ENCODE measurements at places on chromosomes 7 and 10.

DNA sequence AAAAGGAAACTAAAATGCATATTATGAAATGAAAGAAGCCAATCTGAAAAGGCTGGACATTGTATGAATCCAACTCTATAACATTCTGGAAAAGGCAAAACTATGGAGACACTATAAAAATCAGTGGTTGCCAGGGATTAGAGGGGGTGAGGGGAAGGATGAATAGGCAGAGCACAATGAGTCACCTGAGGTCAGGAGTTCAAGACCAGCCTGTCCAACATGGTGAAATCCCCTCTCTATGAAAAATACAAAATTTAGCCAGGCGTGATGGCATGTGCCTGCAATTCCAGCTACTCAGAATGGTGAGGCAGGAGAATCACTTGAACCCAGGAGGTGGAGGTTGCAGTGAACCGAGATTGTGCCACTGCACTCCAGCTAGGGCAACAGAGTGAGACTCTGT is 324.8 kb upstream of the PHYHIPL start:
- DNase-seq = no peak

DNA sequence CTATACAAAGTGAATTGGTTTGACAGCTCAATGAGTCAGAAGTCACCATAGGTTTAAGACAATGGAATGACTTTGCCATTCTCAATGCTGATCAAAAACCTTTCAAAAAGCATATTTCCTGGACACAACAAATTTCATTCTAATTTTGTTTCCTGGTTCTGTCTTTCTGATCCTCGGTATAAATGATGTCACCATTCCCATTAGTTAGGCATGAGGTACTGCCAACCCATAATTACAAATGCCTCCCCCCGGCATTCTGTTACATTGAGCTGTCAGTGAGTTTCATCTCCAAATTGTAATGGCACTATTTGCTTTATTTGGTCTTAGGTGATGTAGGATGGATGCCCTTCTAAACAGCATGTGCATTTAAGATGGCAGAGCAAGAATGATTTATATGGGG is 81.7 kb upstream of the NFE2L3 start:
- DNase-seq = no peak

GRCh38 chr10:80492848-80493521 is 38.9 kb downstream of the TSPAN14 start:
- no peak for DNase-seq

- DNase-seq = no peak
Measured at GRCh38 chr7:112896026-112896601, 105.9 kb upstream of the TMEM168 start.

DNA sequence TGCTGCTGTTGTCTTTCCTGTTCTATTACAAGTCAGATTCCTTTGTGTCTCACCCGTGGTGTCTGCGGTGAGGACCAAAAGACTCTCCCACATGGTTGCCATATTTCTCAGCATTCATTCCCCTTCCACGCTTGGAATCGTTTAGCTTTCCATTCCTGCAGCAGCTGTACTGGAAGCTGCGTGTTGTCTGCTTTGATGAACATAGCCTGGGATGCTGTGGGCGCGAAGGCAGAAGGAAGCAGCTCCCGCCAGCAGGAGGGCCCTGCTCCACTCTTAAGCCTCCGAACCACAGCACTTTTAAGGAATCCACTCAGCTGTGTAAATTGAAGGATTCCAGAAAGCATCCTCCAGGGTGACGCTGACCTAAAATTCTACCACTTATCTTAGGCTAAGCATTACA is 303.6 kb upstream of the PITRM1 start:
- no peak for DNase-seq

GRCh38 chr10:100186253-100187212 is 704 bp upstream of the ERLIN1 start:
- DNase-seq = peak; percentile 39

- peak; percentile 26 for DNase-seq
Measured at GRCh38 chr10:5666008-5666840, at the start of gene ASB13. Gene ASB13, minus strand, starts transcription at chr10:5666595. Its CDS starts 44 bp downstream, at chr10:5666551.

DNA sequence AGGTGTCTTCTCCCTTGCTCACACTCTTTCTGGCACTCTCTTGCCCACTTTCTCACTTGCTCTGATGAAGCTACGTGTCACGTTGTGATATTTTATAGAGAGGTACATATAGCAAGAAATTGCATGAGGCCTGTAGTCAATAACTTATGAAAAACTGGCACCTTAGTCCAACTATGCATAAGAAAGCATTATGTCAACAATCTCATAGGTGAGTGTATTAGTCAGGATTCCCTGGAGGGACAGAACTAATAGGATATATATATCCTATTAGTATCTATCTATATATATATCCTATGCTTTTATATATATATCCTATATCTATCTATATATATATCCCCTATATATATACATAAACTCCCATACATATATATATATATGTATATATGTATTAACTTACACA is 18.8 kb upstream of the MDFIC start:
- DNase-seq = no peak

DNA sequence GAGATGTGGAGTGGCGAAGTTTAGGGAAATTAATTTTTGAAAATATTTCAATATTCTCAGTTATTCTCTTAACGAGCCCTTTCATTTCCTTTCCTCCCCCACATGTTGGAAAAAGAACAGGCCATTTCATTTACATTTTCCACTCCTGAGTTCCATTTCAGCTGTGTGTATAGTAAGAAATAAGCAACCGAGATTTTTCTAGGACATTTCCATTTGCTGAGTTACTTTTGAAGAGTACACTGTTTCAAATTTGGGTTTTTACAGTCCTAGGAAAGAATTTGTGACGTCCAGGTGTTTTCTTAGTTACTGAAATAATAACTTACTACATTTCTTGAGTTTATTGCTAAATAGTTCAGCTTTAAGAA is 1.2 kb downstream of the SEPTIN7 start:
- DNase-seq = no peak

GRCh38 chr7:34385384-34385783 is 272.6 kb upstream of the NPSR1 start:
- DNase-seq = no peak

GRCh38 chr10:96188916-96189315 is 58.8 kb downstream of the ZNF518A start:
- DNase-seq = no peak

DNA sequence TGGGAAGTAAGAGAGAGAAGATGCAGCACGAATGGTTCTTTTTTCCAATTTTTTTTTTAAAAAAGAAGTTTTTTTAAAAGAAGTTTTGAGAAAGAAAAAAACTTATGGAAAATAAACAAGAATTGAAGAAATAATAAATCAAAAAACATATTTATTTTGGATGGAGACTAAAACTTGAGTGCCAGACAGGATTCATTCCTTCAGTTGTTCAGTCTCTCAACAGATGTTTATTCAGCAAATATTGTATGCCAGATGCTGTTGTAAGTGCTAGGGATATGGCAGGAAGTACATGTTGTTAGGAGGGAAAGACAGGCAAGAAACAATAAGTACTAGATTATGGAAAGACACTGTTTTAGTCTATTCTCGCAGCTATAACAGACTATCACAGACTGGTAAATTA is 750.7 kb upstream of the PHF14 start:
- DNase-seq = no peak

DNA sequence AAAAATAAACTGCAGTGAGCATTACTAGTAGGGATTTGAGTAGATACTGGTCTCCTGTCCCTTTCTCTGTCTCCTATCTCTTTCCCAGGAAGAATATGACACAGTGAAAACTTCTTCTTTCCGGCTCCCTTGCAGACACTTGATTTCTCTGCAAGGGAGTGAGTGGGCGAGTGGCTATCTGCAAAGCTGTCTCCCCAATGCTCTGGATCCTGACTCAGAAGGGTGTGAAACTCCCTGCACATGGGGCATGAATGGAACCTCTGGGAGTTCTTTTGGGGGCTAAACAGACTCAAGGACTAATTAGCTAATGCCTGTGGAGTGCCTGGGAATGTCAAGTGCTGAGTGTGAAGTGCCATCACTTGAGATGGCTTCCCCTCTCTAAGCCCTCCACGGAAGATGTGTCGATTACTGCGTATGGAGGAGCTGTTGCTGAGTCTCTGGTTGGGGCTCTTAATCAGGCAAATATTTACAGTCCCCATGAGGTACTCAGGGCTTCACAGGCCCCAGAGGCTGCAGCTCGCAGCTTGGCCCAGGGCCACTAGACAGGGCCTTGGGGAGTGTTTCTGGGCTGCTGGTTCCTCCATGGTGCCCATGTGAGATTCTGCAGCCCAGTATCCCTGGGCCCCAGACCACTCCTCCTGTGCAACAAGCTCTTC is 139.8 kb downstream of the RPS24 start:
- DNase-seq = no peak

DNA sequence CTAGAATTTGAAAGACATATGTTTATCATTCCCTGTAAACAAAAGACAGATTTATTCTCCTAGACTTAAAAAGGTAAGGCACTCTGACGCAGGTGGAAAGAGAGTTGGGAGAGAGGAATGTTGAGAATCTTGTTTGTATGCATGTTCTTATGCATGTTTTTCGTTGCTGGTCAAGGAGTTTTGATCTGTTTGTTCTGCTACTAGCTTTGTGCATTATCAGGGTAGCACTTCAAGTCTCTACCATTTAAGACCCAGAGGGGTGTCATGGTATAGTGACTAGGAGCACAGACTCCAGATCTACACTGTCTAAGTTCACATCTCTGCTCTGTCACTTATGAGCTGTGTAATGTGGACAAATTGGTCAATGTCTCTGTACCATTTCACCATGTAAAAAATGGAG is 200.2 kb upstream of the FZD1 start:
- DNase-seq = no peak

DNA sequence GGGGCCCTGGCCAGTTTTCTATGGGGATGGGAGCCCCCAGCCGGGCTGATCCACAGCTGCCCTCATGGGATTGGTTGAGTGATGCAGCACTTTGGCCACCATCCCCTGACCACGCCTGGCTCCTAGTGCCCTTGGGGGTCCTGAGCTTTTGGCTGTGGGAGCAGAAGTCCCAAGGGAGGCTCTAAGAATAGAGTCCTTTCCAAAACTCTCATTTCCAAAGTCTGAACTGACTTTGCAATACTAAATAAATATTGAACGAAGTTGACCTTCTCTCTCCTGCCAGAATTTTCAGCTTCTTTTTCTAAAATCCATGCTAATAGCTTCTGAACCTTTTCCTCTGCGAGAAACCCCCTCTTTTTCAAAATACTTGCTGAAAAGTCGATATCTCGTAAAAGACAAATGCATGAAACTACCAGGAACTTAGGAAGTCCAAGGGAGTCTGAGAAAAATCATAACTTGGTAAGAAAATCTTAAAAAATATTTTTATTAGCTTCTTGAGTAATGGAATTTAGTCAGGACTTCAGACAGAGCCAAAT is 62.7 kb upstream of the IGFBP3 start:
- DNase-seq = no peak

- no peak for DNase-seq
Measured at GRCh38 chr10:89924261-89924660, 222.9 kb downstream of the KIF20B start.

GRCh38 chr7:92740134-92740533 is 96.2 kb downstream of the CDK6 start:
- no peak for DNase-seq

- DNase-seq = peak; percentile 20
Measured at GRCh38 chr10:7756360-7756992, 31.3 kb downstream of the KIN start.

DNA sequence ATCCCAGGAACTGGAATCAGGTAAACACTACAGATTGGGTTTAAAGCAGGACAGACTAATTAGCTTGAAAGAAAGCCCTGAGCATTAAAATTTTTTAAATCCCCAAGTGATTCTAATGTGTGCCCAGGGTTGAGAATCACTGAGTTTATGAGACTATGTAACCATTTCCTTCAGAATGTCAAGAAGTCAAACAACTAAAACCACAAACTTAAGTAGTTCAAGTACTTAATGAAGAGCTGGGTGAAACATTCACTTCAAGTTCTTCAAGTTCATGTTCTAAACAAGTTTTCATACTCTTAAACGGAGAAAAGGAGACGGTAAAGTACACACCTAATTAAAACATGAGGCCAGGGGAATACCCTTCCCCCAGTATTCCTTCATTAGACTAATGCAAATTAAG is 28.2 kb upstream of the TLL2 start:
- DNase-seq = no peak

DNA sequence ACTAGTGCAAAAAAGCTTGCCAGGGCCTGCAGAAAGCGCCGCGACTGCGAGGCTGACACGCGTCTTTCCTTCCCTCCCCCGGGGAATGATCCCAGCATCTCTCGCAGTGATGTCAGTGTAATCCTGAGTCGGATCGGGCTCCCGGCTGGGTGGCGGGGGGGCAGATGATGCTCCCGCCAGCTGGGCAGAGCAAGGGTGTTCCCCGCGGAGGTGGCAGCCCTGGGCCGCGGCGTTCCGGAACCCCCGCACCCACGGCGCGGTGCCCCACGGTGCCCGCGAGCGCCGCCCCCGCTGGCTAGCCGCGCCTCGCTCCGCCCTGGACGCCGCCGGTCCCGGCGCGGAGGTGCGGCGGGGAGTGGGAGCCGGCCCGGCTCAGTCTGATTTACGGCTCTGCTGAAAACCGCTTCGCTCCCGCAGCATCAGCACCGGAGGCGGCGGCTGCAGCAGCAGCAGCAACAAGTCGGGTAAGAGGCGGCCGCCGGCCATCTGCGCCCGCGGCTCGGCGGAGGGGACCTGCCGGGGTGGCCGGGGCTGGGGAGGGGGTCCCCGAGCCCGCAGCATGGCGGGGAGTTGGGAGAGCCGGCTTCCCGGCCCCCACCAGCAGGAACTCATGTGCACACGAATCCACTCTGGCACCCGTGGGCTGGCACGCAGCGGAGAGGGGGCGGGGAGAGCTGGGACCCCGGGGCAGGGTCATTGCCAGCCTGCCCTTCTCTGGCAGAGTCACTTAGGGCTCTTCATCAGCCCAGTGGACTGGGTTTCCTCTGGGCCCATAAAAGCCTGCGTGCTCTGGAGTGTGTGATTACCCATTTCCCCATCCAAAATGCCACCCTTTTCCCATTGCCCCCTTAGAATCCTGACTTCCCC is at the start of gene ZNF365:
Gene ZNF365, plus strand, starts transcription at position 375 of the 867 bp plus-strand sequence. CDS start 1,825 bp downstream, outside the sequence.
- DNase-seq = no peak

- no peak for DNase-seq
Measured at GRCh38 chr10:69413221-69413865, 3.4 kb downstream of the TACR2 start.
